Left renal pelvis (tissue), 4 donors: ENCODE measurements at places on chromosomes 1 and 21. TPM values are rescaled to one million over a fixed set of nuclear protein-coding genes. Genes with fewer than 3 reads are reported as not detected.

The PRRX1 gene
- polyA plus RNA-seq, result 0.87 TPM

GRCh38 chr1:9341301-9341845 is 48.7 kb downstream of the SPSB1 start:
- DNase-seq, result no peak

The RGL1 gene
- polyA plus RNA-seq, result 46.7 TPM

The CA14 gene
- 8.5 TPM for polyA plus RNA-seq

GRCh38 chr1:79660129-79660528 is 653.6 kb upstream of the ADGRL4 start:
- no peak for DNase-seq

DNA sequence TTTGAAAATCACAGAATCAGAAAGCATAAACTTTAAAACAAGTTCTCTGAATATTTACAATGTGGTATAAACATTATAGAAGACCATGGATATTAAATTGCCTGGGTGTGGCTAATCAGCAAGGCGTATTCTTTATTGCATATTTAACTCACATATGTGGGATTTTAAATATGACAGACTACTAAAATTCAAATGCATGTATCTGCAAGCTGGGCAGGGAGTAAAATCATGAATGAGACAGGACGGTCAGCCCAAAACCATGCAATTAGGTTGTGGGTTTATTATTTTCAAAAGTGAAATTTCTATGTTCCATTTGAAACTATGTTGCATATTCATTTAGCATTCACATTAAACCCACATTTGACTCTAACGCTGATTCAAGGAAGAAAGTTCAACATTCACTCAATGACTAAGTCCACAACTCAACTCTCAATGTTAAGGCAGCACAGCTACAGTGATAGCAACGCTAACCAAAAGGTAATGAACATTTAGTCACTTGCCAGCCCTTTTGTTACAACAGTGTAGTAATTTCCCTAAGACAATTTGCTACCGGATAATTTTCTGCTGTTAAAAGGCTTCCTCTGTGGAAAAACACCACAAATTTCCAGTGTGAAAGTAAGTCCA is 6.3 kb upstream of the SYNJ1 start:
- DNase-seq, result no peak

DNA sequence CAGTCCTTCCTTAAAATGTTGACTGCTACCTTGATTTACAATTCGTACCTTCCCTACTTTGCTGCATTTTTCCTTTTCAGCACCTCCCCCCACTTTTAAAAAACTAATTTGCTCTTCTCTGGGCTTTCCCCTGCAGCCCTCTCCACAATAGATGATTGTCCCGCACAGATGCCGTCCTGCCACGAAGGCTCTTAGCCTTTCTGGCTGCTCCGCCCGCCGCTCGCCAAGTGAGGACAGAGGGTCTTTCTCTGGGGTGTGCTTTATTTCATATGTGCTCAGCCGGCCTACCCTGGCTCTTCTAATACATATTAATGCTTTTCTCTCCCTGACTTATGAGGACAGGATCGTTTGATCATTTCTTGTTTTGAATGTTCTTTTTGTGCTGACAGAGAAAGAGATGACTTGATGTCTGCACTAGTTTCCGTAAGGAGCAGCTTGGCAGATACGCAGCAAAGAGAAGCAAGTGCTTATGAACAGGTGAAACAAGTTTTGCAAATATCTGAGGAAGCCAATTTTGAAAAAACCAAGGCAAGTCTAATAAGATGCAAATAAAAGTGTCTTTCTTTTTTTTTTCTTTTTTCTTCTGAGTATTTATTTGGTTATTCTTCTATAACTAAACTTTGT is 60.6 kb downstream of the SDCCAG8 start:
- DNase-seq, result no peak

GRCh38 chr1:51794868-51795267 is 83.7 kb downstream of the NRDC start:
- DNase-seq, result no peak

DNA sequence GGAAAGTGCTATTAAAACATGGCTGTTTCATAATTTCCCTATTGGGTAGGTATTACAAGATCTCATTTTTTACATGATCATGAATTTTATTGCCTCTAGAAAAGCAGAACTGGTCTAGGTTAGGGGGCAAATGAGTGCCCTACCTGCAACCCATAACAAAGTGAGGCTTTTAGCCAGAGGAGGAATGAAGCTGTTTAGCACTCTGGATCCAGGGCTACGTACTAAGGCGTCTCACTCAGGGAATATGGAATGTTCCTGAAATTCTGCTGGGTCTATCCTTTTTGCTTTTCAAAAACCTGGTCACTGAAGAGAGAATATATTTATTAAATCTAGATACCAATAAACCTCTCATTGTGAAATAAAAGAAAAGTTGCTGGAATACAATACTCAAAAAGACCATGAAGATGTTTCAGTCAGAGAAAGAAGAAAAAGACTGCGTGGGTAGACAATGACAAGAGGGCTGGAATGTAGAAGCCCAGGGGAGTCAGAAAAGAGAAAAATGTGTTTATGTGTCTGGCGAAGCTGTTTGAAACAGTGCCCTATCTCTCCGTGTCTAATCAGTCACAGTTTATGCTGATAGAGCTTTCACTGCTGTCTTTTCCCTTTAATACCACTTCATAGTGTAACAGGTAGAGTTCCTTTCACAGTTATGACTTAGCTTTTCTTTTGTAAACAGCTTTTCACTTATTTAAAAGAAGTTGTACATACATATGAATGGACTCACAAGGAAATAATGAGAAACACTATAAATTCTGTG is 25.0 kb upstream of the SYDE2 start:
- no peak for DNase-seq

GRCh38 chr21:37074197-37074510 is 1.1 kb downstream of the TTC3 start:
- no peak for DNase-seq

The PTPRC gene
- 5.6 TPM for polyA plus RNA-seq

The CELA3A gene
- not detected for polyA plus RNA-seq

- no peak for DNase-seq
Measured at GRCh38 chr1:34270181-34270580, 93.5 kb downstream of the C1orf94 start.

- no peak for DNase-seq
Measured at GRCh38 chr1:211352985-211353515, 26.4 kb downstream of the TRAF5 start.

- DNase-seq, result no peak
Measured at GRCh38 chr21:44018813-44019567, 6.9 kb downstream of the TRAPPC10 start.

GRCh38 chr1:48652334-48652733 is 124.4 kb downstream of the BEND5 start:
- no peak for DNase-seq

- no peak for DNase-seq
Measured at GRCh38 chr1:109751531-109752260, 10.9 kb upstream of the GSTM3 start.

- no peak for DNase-seq
Measured at GRCh38 chr1:229300099-229300757, 29.3 kb downstream of the RAB4A start.

The KCNJ9 gene
- 0.29 TPM for polyA plus RNA-seq

GRCh38 chr1:75615613-75616435 is 4.9 kb upstream of the SLC44A5 start:
- peak; percentile 12 for DNase-seq

- no peak for DNase-seq
Measured at GRCh38 chr1:240804475-240804874, 192.5 kb upstream of the GREM2 start.

DNA sequence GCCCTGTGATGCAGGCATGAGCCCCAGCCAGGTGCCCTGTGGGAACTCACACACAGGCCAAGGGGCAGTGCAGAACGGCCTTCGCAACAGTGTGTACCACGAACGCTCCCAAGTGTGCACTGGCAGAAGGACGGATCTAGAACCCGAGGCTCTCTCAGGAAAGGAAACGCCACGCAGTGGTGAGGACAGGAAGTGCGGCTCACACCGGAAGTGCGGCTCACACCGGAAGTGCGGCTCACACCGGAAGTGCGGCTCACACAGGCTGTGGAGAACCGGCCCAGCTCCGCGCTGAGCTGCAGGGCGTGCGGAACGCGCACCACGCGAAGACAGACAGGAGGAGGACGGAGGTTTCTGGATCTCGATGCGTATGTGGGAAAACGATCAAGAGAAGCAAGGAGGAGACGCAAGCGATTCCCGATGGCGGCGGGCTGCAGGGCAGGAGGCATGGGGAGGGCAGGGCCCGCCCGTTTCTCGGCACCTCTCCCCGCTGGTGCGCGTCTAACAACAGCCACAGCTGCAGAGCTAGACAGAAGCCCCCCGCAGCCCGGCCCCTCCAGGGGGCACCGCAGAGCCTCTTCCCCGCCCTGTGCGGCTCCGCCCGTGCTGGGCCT is 35.9 kb upstream of the TMEM52 start:
- no peak for DNase-seq

- no peak for DNase-seq
Measured at GRCh38 chr1:245971711-245972085, 535.4 kb downstream of the SMYD3 start.

The VWA5B1 gene
- 2.0 TPM for polyA plus RNA-seq

- DNase-seq, result no peak
Measured at GRCh38 chr1:1287288-1288110, 7.3 kb downstream of the SCNN1D start.

DNA sequence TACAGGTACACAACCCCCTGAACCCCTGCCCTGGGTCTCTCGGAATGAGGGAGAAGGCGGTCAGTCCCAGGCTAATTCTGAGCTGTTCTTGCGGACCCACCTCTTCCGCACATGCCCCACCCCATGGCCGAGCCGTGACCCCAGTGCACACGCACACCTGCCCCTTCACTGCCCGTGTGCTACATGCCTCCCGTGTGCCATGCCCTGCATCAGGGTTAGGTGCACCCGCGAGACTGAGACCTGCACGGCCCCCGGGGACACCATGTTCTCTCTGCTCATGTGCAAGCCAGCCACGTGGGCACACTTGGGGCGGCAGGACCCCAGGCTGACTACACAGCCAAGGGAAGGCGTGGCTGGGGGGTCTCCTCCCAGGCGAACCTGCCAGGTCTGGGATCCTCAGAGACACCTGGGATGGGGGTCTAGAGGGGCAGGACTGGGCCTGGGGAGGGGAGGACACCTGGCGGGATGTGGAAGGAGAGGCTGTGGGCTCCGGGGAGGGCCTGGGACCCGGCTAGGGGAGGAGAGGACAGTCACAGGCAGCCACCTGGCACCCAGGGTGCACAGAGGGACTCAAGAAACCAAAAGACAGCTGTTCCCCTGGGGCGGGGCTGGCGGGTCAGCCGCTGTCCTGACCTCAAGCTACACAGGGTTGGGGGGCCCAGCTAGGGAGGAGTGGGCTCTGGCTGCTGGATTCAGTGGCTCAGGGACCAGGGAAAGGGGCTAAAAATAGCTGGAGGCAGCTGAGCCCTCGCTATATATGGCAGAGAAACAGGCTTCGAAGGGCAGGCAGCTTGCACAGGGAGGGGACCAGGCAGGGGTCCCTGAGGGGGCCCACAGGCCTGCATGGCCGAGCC is 133.4 kb downstream of the CASZ1 start:
- no peak for DNase-seq

The NECTIN4 gene
- polyA plus RNA-seq, result 5.0 TPM

GRCh38 chr1:230487773-230488428 is 61.8 kb upstream of the PGBD5 start:
- DNase-seq, result no peak
